Globus pallidus (tissue), 1 donor: ENCODE measurements at places on chromosomes 13 and 19.

- DNase-seq = no peak
Measured at GRCh38 chr19:22807061-22807835, 23.3 kb upstream of the ZNF99 start.

GRCh38 chr13:98664047-98664446 lies 87.1 kb upstream of the STK24 start:
- DNase-seq = no peak

GRCh38 chr19:46160233-46160775 lies 12.3 kb downstream of the IGFL2 start:
- no peak for DNase-seq

- DNase-seq = no peak
Measured at GRCh38 chr13:98401934-98402333, 175.0 kb downstream of the STK24 start.

DNA sequence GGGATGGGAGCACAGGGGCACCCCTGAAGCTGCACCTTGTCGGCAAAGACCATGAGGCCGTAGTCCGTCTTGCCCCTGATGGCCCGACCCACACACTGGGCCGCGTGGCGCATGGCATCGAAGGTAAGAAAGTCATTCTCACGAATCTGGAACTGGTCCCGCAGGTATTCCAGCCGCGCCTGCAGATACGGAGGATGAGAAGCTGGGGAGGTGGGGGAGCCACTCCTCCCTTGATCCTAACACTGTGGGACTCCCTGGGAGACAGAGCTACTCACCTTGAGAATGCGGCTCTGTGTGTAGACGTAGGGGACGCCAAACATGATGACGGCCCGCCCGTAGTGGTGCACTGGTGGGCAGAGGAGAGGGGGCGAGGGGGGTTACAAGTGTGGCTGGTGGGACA lies 11.9 kb downstream of the KLC3 start:
- no peak for DNase-seq

DNA sequence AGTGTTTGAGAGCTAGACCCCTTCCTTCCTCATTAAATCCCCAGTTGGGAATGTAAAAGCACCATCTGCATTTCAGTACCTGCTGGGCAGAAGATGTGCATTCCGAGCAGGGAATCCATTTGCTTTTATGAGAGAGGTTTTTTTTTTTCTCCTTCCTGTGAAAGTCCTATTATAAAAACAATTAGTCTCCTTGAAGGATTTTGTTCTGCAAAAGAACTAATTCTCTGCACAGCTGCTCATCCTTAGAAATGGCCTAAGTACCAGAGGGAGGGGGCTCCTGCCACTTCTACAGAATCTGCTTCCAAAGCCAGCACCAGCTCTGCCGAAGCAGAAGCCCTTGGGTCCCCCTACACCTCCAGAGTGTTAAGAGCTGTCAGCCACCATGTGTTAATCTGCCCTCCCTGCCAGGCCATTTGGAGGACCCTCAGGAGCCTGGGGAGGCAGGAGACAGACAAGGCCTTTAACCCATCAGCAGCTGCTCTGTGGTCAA lies 36.4 kb upstream of the SERPINE3 start:
- DNase-seq = no peak

GRCh38 chr13:56515441-56515840 lies 625.3 kb upstream of the PRR20A start:
- no peak for DNase-seq

GRCh38 chr13:71801781-71802180 lies 65.2 kb downstream of the DACH1 start:
- no peak for DNase-seq

- DNase-seq = no peak
Measured at GRCh38 chr19:29812080-29812880, 489 bp downstream of the CCNE1 start.

- no peak for DNase-seq
Measured at GRCh38 chr13:73304442-73304841, 245.6 kb downstream of the KLF5 start.

- no peak for DNase-seq
Measured at GRCh38 chr13:30366088-30366487, 56.2 kb upstream of the UBE2L5 start.

- DNase-seq = no peak
Measured at GRCh38 chr13:59856281-59856810, 307.4 kb downstream of the DIAPH3 start.

DNA sequence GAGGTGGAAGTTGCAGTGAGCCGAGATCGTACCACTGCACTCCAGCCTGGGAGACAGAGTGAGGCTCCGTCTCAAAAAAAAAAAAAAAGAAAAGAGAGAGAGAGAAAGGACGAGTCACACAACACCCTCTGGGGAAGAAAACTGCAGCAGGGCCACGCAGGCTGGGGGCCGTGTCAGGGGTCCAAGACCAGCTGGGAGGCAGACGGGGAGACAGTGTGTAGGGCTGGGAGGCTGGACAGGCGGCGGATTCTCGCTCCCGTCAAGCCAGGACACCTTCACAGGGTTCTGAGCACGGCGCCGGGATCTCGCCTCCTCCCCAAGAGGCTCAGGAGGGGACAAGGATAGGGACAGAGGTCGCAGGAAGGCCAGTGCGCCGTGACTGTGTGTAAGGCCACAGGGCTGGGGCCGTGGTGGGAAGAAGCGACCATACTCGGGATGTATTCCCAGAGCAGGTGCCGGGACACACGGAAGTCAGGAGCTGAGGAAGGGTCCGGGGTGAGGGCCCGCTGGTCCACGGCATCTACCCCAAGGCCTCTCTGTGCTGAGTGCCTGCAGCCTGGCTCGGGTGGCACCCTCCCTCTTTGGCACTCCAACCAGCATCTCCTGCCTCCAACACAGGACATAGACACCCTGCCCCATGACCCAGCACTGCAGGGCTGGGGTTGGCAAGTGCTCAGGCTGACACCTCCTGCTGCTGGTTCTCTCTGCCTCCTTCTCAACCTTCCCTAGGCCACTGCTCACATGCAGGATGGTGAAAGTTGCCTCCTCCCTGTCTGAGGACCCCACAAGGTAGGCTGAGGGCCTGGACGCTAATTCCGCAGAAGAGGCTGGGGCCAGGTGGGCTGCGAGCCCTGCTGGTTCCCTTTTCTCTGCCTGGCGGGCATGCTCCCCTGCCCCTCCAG lies 21.2 kb downstream of the ZNF787 start:
- DNase-seq = no peak

DNA sequence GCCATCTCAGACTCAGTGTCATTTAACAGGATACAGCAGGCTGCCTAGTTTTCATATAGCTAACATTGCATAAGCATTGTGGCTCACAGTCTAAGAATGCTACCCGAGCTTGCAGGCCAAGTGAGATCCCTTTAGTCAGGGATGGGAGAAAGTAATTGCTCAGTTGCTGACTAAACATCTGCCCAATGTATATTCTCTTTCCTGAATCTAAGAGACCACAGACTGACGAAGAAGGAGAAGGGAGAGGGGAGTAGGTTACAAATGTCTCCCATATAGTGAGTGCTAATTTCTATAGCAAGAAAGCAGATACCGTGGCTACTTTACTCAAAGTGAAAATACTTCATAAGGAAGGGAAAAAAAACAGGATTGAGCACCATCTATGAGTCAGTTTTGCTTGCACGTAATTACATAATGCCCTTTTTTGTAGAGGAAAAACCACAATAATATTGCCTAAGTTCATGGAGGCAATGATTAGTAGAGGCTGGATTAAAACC lies 453.9 kb downstream of the COG6 start:
- no peak for DNase-seq

DNA sequence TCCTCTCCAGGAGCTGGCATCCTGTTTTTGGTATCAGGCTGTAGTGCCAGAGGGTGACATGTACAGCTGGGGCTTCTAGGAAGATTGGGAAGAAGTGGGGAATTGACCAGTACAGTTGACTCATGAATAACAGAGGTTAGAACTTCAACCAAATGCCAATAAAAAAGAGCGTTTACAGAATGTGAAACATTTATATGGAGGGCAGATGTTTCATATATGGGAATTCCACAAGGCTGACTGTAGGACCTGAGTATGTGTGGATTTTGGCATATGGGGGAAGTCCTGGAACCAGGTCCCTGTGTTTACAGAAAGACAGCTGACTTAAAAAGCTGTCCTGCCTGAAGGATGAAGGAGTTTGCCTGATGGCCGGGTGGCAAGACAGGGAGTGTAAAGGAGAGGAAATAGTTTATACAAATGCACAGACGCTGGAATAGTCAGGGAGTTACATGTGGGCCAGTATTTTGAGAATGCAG lies 5.2 kb downstream of the CHAMP1 start:
- no peak for DNase-seq

- DNase-seq = no peak
Measured at GRCh38 chr19:58117841-58118575, 20.0 kb upstream of the ZSCAN18 start.

DNA sequence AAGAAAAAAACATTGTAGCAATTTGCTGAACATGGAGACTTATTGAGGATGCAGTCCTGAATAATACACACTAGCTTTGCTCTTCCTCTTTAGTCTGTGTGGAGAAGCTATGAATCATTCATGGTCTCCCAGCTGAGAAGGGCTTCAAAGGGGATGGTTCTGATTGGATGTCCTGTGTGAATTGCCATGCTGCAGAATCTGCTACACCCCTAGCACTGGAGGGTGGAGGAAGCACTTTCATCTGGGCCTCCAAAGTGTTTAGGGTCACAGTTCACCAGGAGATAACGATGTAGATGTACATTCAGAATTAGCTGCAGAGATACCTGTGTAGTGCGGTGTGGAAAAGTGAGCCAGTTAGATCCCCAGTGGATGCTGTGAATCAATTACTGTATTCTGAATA lies 321.1 kb upstream of the EDNRB start:
- DNase-seq = no peak

DNA sequence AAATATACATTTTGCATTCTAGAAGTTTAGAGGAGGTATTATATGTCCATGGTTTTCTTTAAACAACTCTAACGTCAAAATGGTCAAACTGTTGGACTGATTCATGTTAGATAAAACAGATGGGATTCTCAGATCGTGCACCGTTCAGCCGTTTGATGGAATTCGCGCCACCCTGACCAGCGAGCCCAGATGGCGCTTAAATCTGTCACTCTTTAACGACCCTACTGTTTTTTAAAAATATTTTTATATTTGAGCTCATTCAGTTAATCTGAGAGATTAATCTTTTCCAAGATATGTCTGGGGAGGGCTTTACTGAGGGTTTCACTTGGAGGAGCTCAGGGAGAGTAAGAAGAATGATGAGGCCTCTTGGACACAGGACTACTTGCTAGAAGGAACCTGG lies 164.4 kb downstream of the TM9SF2 start:
- no peak for DNase-seq

DNA sequence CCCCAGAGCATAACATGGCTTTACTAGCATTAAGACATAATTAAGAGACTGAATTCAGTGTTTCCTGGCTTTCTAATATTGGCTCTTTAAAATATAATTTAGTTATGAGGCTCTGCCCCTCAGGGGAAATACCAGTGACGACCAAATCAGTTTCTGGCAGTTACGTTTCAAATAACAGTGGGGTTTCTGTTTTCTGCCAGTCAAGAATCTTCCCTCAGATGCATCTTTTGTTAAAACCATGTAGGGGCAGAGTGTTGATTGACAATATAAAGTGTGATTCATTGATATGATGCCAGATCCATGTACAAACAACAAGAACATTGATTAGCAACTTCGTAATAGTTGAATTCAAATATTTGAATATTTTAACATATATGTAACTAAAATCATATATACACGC lies 1169.7 kb downstream of the DIAPH3 start:
- no peak for DNase-seq

DNA sequence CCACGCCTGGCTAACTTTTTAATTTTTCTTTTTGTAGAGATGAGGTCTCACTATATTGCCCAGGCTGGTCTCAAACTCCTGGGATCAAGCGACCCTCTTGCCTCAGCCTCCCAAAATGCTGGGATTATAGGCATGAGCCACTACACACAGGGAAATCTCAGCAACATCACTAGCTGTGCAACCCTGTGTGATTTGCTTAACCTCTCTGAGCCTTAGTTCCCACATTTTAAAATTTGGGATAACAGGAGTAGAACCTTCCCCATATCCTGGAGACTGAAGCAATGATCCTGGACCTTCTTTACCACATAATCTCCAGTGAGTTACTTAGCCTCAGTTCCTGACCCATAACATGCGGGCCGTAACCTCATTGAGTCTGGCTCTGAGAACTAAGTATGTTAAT lies 139.1 kb downstream of the IER2 start:
- no peak for DNase-seq

DNA sequence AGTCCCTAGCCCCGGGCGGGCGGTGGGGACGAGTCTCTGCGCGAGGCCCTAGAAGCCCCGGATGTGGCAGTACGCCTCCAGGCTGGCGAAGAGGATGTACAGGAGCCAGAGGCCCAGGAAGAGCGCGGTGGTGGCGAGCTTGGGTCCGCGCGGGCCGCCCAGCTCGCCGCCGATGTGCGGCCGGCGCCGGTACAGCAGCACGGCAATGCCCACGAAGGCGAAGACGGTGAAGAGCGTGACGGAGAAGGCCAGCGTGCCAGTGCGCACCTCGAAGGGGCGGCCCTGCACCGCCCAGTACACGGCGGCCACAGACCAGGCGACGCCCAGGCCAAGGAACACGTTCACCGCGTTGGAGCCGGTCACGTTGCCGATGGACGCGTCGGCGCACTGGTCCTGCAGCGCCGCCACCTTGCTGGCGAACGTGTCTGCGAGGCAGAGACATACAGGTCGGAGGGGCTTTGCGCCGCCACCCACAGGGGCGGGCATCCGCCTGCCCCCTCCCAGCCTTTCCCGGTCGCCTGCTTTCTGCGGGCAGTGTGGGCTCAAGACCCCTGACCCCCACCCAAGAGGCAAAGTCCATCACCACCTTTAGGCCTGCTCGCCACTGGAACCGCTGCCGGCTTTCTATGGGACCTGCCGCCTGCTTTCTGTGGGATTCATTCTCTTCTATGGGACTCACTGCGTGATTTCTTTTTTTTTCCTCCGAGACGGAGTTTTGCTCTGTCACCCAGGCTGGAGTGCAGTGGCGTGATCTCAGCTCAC lies 10.9 kb upstream of the MEIS3 start:
- DNase-seq = no peak

DNA sequence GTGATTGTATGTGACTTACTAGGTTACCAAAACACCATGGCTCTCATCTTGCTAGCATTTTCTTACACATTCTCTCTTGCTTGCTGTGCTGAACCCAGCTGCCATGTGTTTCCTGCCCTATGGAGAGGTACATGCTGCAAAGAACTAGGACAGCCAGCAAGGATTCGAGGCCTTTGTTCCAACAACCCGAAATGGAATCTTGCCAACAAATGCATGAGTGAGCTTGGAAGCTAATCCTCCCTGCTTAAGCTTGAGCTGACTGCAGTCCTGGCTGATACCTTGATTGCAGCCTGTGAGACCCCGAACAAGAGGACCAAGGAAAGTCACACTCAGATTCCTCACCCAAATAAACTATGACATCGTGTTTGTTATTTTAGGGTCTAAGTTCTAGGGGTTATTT lies 651.2 kb downstream of the SLITRK6 start:
- DNase-seq = peak; percentile 2
